Pancreas (tissue), 10 donors: ENCODE measurements at places on chromosomes 3 and 15. TPM values are rescaled to one million over a fixed set of nuclear protein-coding genes. Genes with fewer than 3 reads are reported as not detected.
A peak's percentile ranks its signal among the peaks of the same experiment; 100 is the strongest.

DNA sequence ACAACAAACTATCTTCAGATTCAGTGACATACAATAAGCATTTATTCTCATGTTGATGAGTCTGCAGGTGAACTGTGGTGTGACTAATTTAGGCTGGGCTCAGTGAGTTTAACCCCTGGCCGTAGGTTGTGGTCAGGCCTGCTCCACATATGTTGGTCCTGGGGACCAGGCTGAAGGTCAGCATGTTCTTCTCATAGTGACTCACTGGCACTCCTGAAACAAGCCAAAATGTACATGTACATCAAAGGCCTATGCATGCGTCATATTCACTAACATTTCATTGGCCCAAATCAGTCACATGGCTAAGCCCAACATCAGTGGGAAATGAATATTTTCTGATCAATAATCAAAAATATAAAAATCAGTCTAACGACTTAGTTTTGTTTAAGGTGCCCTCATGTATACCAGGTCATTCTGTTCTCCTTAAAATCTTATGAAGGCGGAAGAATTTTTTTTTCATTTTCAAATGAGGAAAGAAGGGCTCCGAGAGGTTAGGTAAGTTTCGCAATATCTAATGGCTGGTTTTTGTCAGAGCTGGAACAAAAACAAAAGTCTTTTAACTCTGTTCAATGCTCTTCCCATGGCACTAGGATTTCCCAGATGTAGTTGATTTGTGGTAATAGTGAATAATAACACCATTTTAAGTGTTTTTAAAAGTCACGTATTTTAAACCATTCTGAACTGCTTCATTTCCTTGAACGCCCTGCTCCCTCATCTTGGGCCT lies 148.5 kb downstream of the MFSD1 start:
- H3K4me1 ChIP-seq: no peaks in the 10 kb centered on the region
- no peak for DNase-seq
- no peaks in the 10 kb centered on the region for H3K36me3 ChIP-seq
- no peaks in the 10 kb centered on the region for H3K27me3 ChIP-seq
- no peak overlapping the region for H3K4me3 ChIP-seq

The MYL3 gene
- 0.35 TPM for total RNA-seq

DNA sequence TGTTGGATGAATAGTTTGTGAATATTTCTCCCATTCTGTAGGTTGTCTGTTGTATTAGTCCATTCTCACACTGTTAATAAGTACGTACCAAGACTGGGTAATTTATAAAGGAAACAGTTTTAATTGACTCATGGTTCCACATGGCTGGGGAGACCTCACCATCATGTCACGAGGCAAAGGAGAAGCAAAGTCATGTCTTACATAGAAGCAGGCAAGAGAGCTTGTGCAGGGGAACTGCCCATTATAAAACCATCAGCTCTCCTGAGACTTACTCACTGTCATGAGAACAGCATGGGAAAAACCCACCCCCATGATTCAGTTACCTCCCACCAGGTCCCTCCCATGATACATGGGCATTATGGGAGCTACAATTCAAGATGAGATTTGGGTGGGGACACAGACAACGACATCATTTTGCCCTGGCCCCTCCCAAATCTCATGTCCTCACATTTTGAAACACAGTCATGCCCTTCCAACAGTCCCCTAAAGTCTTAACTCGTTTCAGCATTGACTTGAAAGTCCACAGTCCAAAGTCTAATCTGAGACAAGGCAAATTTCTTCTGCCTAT lies 133.2 kb downstream of the LMLN start:
- no peaks in the 10 kb centered on the region for H3K4me1 ChIP-seq
- no peaks in the 10 kb centered on the region for H3K36me3 ChIP-seq
- H3K4me3 ChIP-seq: no peak overlapping the region
- peaks cover 8% of the 10 kb centered on the region for H3K27me3 ChIP-seq
- no peak overlapping the region for H3K27ac ChIP-seq

- DNase-seq: no peak
- no peaks in the 10 kb centered on the region for H3K36me3 ChIP-seq
- H3K4me1 ChIP-seq: no peaks in the 10 kb centered on the region
- H3K4me3 ChIP-seq: no peak overlapping the region
- H3K27me3 ChIP-seq: no peaks in the 10 kb centered on the region
- no peak overlapping the region for H3K27ac ChIP-seq
Observed at GRCh38 chr15:92693691-92694331, 38.2 kb upstream of the FAM174B start.

DNA sequence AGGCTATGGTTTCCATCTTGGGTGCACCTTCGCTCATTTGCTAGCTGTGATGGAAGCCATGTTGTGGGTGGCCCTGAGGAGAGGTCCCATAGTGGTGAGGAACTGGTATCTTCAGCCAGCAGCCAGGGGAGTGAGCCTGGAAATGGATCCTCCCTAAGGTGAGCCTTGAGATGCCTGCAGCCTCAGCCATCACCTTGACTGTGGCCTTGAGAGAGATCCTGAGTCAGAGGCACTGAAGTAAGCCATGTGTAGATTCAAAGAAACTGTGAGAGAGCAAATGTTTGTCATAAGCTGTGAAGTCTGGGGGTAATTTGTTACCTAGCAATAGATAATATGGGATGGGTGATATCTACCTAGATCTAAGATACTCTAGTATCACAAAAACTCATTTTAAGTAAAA lies 105.3 kb downstream of the SNRK start:
- no peaks in the 10 kb centered on the region for H3K36me3 ChIP-seq
- H3K4me1 ChIP-seq: peaks cover 41% of the 10 kb centered on the region
- peak overlapping the region; percentile 35 for H3K27ac ChIP-seq
- no peaks in the 10 kb centered on the region for H3K27me3 ChIP-seq
- no peak overlapping the region for H3K4me3 ChIP-seq
- peak; percentile 25 for DNase-seq

DNA sequence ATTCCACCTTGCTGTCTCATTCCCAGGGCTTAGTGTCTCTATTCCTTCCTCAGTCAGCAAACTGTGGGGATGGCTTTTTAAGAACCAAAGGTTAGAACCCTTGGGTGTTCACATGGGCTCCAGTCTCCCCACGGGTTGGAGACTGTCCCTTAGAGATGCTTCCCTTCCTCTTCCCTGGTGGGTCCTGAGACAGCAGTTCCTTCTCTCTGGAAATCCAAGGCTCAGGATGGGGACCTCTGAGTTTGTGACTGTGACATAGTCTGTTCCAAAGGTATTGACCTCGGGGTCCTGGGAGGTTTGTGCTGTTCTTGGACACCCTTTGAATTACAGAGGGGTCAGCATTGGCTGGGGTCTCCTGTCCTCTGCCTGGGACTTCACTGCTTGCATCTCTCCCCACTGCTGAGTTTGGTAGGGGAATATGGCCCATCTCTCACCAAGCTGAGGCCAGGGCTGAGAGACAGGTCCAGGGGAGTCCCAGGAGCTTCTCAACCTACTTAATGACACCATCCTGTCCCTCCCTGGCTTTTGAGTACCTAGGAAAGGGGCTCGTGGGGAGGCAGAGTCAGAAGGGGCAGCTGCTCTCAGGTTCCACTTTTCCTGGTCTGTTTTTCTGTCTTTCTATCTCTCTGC lies 1.5 kb downstream of the GRM2 start:
- no peak overlapping the region for H3K4me3 ChIP-seq
- DNase-seq: peak; percentile 6
- no peak overlapping the region for H3K27ac ChIP-seq
- no peaks in the 10 kb centered on the region for H3K27me3 ChIP-seq
- H3K4me1 ChIP-seq: no peaks in the 10 kb centered on the region

DNA sequence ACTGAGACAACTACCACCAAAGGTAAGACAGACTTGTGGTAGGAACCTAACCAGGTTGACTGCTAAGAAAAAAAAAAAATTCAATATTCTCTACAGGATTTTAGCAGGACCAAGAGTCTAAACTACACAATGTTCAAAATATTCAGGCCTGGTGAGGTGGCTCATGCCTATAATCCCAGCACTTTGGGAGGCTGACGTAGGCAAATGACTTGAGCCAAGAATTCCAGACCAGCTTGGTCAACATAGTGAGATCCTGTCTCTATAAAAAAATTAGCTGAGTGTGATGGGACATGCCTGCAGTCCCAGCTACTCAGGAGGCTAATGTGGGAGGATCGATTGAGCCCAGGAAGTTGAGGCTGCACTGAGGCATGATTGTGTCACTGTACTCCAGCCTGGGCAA lies 341.6 kb upstream of the WNT5A start:
- no peak overlapping the region for H3K27ac ChIP-seq
- no peaks in the 10 kb centered on the region for H3K36me3 ChIP-seq
- no peaks in the 10 kb centered on the region for H3K4me1 ChIP-seq
- DNase-seq: no peak
- no peaks in the 10 kb centered on the region for H3K27me3 ChIP-seq

DNA sequence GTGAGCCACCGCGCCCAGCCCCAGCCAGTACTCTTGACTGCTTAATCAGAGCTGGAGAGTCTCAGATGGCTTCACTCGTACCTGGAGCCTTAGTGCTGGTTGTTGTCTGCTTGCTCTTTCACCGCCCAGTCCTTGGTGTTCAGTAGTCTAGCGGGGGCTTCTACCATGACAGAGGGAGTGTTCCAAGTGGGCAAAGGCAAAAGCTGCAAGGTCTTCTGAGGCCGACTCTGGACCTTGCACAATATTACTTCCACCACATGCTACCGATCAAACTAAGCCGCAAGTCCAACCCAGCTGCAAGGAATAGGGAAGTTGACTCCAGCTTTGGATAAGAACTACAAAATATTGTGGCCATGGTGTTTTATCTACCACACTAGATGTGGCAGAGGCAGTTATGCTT lies 6.6 kb downstream of the PARL start:
- no peaks in the 10 kb centered on the region for H3K36me3 ChIP-seq
- H3K27ac ChIP-seq: no peak overlapping the region
- no peak for DNase-seq
- H3K4me3 ChIP-seq: no peak overlapping the region
- peaks cover 9% of the 10 kb centered on the region for H3K4me1 ChIP-seq

GRCh38 chr15:65631503-65631902 lies 9.8 kb downstream of the SLC24A1 start:
- no peak overlapping the region for H3K27ac ChIP-seq
- H3K4me1 ChIP-seq: no peaks in the 10 kb centered on the region
- no peaks in the 10 kb centered on the region for H3K27me3 ChIP-seq
- H3K4me3 ChIP-seq: no peak overlapping the region
- DNase-seq: no peak

DNA sequence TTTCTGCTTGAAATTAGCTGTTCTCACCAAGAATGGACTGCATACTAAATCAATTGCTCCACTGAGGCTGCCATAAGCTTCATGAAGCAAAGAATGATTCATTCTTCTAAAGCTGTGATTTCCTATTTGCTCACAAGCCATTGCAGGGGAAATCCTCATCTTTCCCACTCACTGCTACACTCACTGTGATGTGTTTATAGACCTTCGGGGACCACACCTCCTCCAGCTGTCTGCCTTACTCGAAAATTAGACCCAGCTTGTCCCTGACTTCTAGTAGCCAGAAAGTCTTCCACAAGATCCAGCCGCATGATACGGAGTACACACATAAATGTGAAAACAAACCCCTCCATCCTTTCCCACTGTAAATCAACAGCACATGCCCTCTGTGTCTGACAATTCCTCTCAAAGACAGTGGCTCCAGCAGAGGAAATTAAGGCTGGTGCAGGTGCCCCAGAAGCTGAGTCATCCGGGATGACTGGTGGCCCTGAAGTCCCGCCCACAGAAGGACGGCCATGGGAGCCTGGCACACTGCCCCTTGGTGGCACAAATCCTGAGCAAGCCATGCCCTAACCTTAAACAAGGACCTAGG lies 172.0 kb downstream of the STT3B start:
- H3K27me3 ChIP-seq: no peaks in the 10 kb centered on the region
- no peaks in the 10 kb centered on the region for H3K36me3 ChIP-seq
- DNase-seq: peak; percentile 88
- H3K4me3 ChIP-seq: no peak overlapping the region

DNA sequence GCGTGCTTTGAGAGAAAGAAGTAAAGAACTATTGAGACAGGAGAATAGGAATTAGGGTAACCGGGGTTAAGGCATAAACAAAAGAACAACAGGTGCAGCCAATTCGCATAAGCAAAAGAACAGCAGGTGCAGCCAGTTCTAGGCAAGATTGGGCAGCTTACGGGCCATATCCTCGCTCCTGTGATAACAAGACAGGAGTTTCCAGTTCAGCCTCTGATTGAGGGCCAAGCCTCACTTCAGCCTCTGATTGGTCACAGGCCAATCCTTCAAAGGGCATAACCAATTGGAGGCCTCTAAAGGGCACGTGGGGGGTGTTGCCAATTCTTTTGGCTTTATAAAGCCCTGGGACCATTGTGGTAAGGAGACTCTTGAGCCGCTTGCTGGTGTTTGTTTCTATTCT lies 143.5 kb downstream of the GADL1 start:
- peak; percentile 25 for DNase-seq
- H3K36me3 ChIP-seq: no peaks in the 10 kb centered on the region
- no peak overlapping the region for H3K27ac ChIP-seq
- H3K27me3 ChIP-seq: no peaks in the 10 kb centered on the region
- H3K4me3 ChIP-seq: no peak overlapping the region
- no peaks in the 10 kb centered on the region for H3K4me1 ChIP-seq

The GPR62 gene
- 0.09 TPM for total RNA-seq

The TMEM212 gene
- not detected for total RNA-seq

- no peak for DNase-seq
- no peaks in the 10 kb centered on the region for H3K4me1 ChIP-seq
- no peaks in the 10 kb centered on the region for H3K36me3 ChIP-seq
- no peaks in the 10 kb centered on the region for H3K27me3 ChIP-seq
- no peak overlapping the region for H3K4me3 ChIP-seq
Observed at GRCh38 chr3:152738656-152739055, 96.3 kb upstream of the P2RY1 start.

The SH3BP5 gene
- 5.7 TPM for total RNA-seq

- no peak overlapping the region for H3K27ac ChIP-seq
- no peaks in the 10 kb centered on the region for H3K27me3 ChIP-seq
- no peaks in the 10 kb centered on the region for H3K36me3 ChIP-seq
- DNase-seq: no peak
- no peaks in the 10 kb centered on the region for H3K4me1 ChIP-seq
Observed at GRCh38 chr3:126313580-126314304, 43.5 kb downstream of the KLF15 start.

DNA sequence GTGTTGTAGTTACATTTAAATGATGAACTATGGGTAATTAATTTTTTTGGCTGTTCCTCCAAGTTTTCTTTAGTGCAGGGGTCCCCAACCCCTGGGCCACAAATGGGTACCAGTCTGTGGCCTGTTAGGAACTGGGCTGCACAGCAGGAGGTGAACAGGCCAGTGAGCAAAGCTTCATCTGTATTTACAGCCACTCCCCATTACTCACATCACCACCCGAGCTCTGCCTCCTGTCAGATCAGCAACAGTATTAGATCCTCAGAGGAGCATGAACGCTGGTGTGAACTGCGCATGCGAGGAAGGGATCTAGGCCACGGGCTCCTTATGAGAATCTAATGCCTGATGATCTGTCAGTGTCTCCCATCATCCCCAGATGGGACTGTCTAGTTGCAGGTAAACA lies 75.9 kb upstream of the RPL35A start:
- H3K4me1 ChIP-seq: no peaks in the 10 kb centered on the region
- H3K27ac ChIP-seq: no peak overlapping the region
- no peak overlapping the region for H3K4me3 ChIP-seq
- H3K36me3 ChIP-seq: peaks cover 24% of the 10 kb centered on the region
- DNase-seq: no peak

GRCh38 chr3:61957259-61957658 lies 395.9 kb downstream of the PTPRG start:
- no peak overlapping the region for H3K4me3 ChIP-seq
- no peak overlapping the region for H3K27ac ChIP-seq
- no peaks in the 10 kb centered on the region for H3K36me3 ChIP-seq
